ENCODE measurements at places on chromosomes 7 and 10.

DNA sequence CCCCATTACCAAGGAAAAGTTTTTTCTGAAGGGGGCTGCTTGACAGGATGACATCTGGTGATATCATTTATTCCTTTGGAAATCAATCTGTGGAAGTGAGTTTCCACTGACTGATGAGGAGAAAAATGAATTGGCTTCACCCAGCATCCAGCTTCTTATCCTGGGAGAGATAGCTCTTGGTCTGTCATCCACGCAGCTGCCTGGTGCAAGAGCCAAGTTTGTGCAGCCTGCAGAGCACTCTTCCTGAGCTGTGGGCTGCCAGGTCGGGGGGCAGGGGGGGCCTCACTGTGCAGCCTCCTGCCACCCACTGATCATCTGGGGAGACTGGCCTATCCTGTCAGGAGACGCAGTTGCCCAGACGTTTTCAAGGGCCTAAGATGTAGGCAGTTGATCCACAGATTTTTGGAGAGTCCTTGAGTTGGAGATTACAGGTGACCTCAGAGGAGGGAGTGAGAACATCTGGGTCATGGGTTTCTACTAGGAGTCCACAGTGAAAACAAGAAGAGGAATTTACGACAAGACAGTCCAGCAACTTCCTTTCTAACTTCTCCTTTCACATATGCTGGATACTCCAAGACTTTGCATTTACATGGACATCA, 75.4 kb downstream of the EGFR start:
- H3K27ac ChIP-seq = no peak overlapping the region
- no peaks in the 10 kb centered on the region for H3K27me3 ChIP-seq
- H3K4me1 ChIP-seq = no peaks in the 10 kb centered on the region
- H3K36me3 ChIP-seq = no peaks in the 10 kb centered on the region
- DNase-seq = no peak

- no peak overlapping the region for H3K27ac ChIP-seq
- no peak overlapping the region for H3K4me3 ChIP-seq
- peaks cover 2% of the 10 kb centered on the region for H3K36me3 ChIP-seq
- no peaks in the 10 kb centered on the region for H3K27me3 ChIP-seq
- H3K4me1 ChIP-seq = no peaks in the 10 kb centered on the region
- no peak for DNase-seq
Measured at GRCh38 chr7:131424219-131424822, 96.6 kb downstream of the MKLN1 start.

GRCh38 chr7:83936056-83936708, 258.4 kb downstream of the SEMA3A start:
- no peak overlapping the region for H3K4me3 ChIP-seq
- no peaks in the 10 kb centered on the region for H3K27me3 ChIP-seq
- no peak overlapping the region for H3K27ac ChIP-seq
- DNase-seq = no peak

DNA sequence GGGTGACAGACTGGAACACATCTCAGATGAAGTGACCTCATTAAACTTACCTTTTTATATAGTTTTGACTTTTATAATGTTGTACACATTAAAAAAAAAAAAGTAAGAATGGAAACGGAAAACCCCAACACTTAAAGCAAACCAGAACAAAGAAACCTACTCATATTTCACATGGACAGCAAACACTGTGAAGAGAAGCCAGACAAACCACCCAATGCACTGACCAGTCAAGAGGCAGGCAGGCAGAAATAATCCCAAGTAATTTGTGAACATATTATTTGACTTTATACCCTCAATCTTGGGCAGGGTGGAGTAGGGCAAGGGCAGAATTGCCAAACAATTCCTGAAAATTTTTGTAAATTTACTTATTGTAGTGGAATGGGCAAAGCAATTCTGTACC, 39.8 kb downstream of the WAPL start:
- no peaks in the 10 kb centered on the region for H3K4me1 ChIP-seq
- no peaks in the 10 kb centered on the region for H3K27me3 ChIP-seq
- H3K4me3 ChIP-seq = no peak overlapping the region
- DNase-seq = no peak
- H3K36me3 ChIP-seq = no peaks in the 10 kb centered on the region

- no peak for DNase-seq
- H3K4me1 ChIP-seq = no peaks in the 10 kb centered on the region
- no peak overlapping the region for H3K27ac ChIP-seq
- H3K36me3 ChIP-seq = no peaks in the 10 kb centered on the region
- H3K27me3 ChIP-seq = no peaks in the 10 kb centered on the region
Measured at GRCh38 chr7:128045766-128046165, 14.5 kb upstream of the LRRC4 start.

GRCh38 chr10:29535778-29536453, 98.9 kb downstream of the SVIL start:
- H3K36me3 ChIP-seq = no peaks in the 10 kb centered on the region
- no peak overlapping the region for H3K4me3 ChIP-seq
- no peaks in the 10 kb centered on the region for H3K4me1 ChIP-seq
- no peak for DNase-seq
- H3K27ac ChIP-seq = peak overlapping the region; percentile 12
- no peaks in the 10 kb centered on the region for H3K27me3 ChIP-seq
